ENCODE measurements at places on chromosomes 13 and 19.

DNA sequence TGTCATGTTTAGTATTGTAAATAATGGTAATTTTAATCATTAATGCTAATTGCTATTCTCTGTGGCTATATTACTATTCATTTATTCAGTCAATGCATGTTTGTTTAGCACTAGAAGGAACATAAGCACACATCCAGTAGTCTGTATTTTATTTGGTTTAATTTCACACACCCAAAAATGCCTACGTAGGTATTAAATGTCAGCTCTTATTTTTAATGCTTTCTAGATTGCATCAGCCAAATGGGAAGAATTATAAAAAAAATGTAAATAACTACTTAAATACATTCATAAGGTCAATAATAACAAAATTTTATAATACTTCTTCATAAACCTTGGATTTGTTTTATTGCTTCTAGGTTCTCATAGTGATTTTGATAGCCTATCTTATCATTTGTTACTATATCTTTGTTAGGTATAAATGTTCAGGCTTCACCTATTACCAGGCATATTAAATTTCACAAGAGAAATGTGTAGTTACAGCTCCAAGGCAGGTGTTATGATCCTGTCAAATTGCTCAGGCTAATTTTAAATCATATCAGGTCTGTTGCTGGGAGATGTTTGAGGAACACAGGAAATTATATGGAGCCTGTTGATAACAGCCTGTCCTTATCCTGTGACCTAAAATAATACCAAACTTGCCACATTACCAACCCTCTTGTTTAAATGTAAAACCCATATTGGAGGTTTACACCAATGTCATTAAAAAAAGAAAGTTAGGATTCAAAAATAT, 34.4 kb downstream of the ITGBL1 start:
- no peak for DNase-seq

- DNase-seq = no peak
Observed at GRCh38 chr19:28633319-28634018, 579.5 kb downstream of the UQCRFS1 start.

DNA sequence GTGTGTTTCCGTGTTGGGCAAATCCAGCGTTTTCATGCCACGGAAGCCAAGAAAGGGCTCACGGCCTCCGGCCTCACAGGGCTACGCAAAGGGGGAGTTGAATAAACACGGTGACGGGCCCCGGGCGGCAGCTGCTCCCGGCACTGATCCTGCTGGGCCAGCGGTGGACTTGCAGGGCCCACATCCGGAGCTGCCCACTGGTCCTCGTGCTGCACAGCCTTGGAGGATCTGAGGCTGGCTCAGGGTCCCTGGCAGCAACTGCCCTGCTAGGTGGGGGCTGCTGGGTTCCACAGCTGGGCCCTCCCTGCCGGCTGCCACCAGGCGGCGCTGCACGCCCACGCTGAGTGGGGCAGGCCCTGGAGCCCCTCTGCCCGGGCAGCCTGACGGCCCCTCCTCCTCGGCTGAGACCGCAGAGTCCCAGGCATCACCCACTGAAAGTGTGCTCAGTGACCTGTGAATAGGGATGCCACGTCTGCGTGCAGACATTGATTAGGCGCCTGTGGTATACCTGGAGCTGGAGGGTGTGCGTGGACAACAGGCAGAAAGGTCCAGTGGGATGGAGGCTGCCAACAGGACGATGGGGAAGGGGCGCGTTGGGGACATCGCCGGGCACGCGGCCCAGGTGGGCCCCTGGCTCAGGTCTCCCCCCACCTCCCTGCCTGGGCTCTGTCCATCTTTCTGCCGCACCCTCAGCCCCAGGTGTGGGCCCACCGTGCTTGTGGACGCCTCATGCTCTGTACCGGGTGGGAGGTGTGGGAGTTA, 5.3 kb upstream of the HCN2 start:
- DNase-seq = no peak

DNA sequence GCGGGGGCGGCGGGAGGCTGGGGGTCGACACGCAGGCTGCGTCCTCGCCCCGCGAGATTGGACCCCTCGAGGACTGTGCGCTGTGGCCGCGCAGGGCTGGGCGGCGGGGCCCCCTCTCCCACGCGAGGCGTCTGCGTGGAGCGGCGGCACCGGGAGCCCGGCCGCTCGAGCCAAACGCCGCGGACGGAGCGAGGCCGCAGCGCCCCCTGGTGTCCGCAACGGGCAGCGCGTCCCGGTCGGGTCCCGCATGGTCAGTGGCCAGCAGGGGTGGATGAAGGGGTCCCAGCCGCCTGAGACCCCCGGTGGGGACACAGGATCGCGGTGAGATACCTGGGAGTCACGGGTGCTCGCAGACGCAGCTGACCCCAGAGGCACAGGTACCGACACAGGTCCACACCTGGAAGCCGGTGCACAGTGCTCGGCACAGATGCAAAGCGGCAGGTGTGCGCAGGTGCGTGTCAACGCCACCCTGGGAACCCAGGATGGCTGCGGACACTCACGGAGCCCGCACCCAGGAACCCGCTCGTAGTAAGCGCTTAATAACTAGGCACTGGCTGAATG, 2.1 kb upstream of the CIRBP start:
- DNase-seq = no peak

DNA sequence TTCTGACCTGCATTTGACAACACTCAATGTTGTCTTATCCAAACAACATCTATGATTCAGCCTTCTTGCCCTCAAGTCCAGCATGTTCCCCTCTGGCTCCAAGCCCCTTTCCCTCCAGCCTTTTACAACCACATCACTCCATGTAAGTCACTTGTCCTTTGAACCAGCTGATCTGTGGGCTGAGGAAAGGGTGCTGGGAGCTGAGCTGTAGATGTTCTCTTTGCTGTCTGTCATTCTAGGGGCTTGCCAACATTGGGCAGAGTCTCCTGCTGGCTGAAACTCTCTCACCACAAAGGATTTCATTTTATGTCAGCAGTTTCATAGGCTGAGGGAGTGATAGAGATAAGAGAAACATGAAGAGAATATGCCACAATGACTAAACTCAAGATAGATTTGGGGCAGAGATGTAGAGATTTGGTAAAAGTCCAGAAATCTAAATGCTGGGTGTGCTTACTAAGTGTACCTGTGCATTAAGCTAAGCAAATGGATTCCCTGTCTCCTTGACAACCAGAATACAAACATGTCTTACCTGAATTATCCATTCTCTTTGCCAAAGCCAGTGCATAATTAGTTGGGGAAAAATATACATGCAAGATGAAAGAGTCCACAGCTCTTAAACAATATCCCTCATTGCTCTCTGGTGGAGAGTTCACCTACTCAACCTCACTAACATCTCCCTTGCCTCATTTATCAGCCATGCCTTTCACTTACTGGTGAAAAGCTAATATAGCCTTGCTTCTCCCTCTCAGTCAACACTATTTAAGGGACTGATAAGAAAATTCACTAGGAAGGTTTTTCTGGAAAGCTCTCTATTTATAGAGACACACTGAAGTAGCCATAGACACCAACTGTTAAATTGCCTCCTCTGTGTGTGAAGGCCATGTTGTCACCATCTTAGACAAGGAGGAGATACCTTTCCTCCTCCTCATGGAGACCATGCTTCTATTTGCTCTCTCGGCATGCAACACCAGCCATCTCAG, 175.5 kb upstream of the SERP2 start:
- no peak for DNase-seq

GRCh38 chr13:40375489-40376171, 290.8 kb downstream of the FOXO1 start:
- no peak for DNase-seq

GRCh38 chr19:12085074-12085818, 20.7 kb downstream of the ZNF844 start:
- no peak for DNase-seq

GRCh38 chr13:77876176-77876575, 42.5 kb downstream of the EDNRB start:
- DNase-seq = no peak

GRCh38 chr13:79191501-79191900, 214.6 kb downstream of the RBM26 start:
- no peak for DNase-seq

DNA sequence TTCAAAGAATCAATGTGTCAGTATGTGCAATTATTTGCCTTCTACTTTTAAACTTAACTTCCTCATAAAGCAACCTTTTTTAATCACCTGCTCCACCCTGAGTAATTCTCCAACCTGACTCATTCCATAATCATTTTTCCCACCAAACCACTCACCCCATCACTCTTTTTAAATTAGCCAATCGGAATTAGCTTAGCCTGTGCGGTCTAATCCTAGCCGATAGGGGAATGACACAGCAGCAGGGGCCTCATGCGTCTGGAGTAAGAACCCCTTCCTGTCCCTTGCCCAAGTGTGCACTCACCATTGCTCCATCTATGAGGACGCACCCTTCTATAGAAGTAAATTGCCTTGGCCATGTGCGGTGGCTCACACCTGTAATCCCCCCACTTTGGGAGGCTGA, 27.4 kb upstream of the ZNF83 start:
- DNase-seq = no peak

DNA sequence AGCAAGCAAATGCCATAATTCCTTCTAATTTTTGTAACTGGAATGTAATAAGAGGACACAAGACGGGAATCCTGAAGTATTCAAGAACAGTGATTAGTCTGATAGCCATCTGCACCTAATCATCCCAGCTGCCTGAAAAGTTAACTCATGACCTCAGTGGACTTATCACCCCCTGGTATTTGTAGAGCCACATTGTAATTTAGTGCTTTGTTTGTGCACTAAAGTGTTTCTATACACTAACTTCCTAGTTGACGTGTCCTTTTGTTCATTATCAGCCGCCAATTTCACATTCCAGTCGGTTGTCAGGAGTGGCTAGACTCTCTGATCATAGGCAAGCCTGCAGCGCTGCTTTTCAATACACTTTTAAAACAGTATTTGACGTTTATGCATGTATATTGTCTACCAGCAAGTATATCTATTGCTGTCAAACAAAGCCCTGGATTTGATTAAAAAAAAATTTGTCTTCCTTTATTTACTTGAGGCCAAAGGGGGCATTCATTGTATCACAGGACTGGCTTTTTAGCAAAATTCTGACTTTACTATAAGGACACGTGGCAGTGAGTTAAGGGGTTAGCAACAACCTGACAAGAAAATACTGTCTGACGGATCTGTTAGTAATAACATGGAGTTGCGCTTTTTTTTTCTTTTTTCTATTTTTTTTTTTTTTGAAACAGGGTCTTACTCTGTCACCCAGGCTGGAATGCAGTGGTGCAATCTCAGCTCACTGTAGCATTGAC, 10.4 kb upstream of the SOX21 start:
- DNase-seq = no peak

GRCh38 chr13:66992719-66993118, 237.4 kb downstream of the PCDH9 start:
- no peak for DNase-seq

DNA sequence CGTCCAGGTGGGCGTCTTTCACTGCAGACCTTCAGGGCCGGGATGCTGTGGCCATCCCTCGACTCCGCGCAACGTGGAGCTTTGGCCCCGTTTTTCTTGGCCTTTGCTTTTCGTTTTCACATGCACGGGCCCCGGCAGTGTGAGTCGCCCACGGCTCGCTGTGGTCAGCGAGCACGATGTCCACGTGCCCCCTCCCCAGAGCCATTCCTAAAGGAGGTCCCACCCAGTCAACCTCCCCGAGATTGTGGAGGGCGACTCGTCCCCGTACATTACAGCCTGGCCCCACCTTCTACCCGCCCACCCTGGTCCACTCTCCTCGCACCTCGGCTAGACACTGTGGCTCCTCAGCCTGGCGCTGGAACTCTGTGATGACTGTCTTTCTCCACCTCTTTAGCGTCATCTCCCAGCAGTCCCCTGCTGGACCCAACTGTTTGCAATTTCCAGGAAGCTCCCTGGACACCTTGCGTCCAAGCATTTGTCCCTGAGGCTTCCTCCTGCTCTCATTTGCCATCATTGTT, 405 bp downstream of the ZNF446 start:
- no peak for DNase-seq

GRCh38 chr19:35240327-35240726, 8.5 kb upstream of the LSR start:
- no peak for DNase-seq

- no peak for DNase-seq
Observed at GRCh38 chr13:28981530-28981929, 161.4 kb downstream of the MTUS2 start.

DNA sequence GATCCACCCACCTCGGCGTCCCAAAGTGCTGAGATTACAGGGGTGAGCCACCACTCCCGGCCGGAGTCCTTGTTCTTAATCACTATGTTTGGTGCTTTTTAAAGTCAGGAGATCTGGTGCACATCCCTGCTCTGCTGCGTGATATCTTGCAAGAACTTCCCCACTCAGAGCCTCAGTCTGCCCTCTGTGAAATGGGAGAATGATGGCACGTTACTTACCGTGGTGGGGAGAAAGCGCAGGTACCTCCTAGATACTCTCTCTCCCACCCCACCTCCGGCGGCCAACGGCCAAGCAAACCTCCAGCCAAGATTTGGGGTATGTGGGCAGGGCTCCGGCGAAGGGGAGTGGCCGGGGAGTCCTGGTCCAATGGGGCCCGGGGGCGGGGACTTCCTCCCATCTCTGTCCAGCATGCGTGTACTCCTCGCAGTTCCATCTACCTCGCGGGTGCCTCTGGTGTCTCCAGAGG, at the start of gene RYR1:
TSS of gene RYR1 (plus strand) at position 424 of the 466 bp plus-strand sequence. CDS start 139 bp downstream, outside the sequence.
- DNase-seq = no peak

GRCh38 chr13:99057310-99057975, 79.6 kb upstream of the DOCK9 start:
- DNase-seq = no peak

DNA sequence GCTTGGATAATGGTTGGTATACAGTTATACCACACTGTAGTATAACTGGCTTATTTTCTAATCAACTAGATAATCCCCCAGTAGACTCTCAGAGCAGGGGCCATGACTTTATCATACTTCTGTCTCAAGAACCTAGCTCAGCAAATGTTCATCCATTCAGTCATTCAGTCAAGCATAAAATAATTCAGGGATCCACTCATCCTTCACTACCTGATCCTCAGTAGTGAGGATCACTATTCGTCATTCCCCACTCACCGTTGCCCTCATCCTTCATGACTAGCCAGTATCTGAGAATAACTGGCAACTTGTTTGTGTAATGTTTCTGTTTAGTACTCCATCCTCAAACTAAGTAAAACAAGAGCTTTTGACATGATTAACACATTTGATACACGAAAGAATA, 77.6 kb downstream of the TSC22D1 start:
- no peak for DNase-seq

DNA sequence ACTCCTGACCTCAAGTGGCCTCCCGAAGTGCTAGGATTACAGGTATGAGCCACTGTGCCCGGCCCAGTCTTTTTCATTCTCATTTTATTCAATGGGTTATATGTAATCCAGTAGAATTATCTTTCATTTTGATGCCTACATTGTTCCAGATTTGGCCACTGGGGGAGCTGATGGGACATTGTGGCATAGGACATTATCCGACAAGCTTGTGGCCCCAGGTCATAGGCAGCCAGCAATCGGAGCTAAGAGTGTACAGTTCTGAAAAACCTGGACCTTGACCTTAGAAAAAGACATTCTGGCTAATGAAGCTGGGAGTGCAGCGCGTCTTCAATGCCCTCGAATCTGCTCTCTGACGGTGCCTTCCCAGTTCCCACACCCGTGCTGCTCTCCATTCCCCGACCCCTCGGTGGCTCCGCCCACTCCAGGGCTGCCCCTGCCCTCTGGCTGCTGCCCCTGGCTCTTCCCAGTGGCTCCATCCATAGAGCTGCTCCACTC, 108.7 kb downstream of the TEX29 start:
- DNase-seq = peak; percentile 48

- DNase-seq = no peak
Observed at GRCh38 chr19:1861599-1862031, 1.8 kb downstream of the KLF16 start.

All from NCI-H1092 (cell line).